ENCODE measurements at places on chromosomes 6 and 20.

GRCh38 chr6:134956032-134956431 is 6.1 kb upstream of the ALDH8A1 start:
- no peak for DNase-seq

GRCh38 chr6:71168233-71168765 is 120.3 kb upstream of the OGFRL1 start:
- no peak for DNase-seq

- DNase-seq, result no peak
These were observed 1.8 kb upstream of the RBM39 start for GRCh38 chr20:35743693-35744491.

GRCh38 chr6:93684339-93684738 is 265.0 kb upstream of the EPHA7 start:
- no peak for DNase-seq

DNA sequence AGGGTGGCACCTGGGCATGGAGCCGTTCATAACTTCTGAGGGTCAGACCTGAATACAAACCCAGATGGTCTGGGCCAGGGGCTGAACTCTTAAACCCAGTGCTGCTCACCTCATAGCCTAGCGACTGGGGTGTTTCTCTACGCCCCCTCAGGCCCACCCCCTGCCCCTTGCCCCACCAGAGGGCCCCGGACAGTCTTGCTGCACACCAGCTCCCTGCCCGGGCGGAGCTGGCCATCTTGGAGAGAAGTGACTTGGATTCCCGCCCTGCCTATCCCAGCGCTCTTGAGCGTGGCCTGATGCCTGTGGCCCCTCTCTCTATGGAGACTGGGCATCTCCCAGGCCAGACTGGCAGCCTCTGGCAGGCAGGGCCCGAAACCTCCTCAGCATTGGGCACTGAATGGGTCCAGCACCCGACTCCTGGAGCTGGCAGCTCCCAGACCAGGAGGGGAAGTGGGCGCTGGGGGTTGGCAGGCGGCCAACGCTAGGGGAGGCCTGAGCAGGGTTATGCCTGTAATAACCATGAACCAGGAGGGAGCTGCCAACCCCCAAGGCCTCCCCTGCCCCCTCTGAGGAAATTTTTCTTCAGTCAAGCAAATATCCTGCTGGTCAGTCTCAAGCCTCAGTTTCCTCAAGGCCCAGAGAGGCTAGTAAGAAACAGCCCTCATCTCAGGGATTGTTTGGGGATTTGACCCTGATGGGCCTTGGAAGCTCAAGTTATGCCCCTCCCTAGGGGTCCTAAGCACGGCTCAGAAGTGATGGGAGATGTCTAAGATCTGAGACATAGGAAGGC is 169.5 kb downstream of the VEGFA start:
- DNase-seq, result no peak

DNA sequence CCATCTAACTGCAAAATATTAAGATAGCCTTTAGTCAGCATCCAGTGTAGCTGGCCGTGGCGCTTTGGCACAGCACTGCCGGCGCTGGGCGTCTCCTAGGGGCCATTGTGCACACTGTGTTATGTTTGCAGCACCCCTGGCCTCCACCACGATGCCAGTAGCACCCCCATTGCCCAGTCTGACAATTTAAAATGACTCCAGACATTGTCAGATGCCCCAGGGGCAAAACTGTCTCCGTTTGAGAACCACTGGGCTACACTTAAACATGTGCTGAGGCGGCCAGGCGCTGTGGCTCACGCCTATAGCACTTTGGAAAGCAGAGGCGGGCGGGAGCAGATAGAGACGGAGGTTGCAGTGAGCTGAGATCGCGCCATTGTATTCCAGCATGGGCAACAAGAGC is 6.0 kb upstream of the MTG2 start:
- no peak for DNase-seq

- no peak for DNase-seq
These were observed 180.9 kb upstream of the SPTLC3 start for GRCh38 chr20:12827816-12828385.

GRCh38 chr6:26339612-26340011 is 25.4 kb upstream of the BTN3A2 start:
- no peak for DNase-seq

- DNase-seq, result no peak
These were observed 63.5 kb downstream of the MAN1A1 start for GRCh38 chr6:119285908-119286625.

- no peak for DNase-seq
These were observed 41.2 kb upstream of the CHRNA4 start for GRCh38 chr20:63402181-63402859.

GRCh38 chr20:33275871-33276270 is 7.1 kb upstream of the BPIFB1 start:
- no peak for DNase-seq

DNA sequence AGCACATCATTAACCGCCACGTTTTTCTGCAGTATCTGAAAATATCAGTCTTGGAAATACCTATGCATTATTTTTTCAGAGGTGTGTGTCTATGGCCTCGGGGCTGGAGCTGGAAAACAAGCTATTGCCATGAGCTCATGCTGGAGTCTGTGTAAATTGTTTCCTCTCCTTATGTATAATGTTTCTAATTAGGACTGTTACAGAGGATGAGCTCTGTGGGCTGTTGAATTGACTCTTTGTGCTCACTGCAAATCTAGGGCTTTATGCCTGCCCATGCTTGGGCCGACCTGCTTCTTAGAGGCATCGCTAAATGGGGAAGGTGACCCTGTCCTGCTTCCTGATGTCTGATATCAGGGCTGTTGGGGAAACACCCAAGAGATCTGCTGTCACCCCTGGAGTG is 80.8 kb upstream of the SLC22A16 start:
- no peak for DNase-seq

DNA sequence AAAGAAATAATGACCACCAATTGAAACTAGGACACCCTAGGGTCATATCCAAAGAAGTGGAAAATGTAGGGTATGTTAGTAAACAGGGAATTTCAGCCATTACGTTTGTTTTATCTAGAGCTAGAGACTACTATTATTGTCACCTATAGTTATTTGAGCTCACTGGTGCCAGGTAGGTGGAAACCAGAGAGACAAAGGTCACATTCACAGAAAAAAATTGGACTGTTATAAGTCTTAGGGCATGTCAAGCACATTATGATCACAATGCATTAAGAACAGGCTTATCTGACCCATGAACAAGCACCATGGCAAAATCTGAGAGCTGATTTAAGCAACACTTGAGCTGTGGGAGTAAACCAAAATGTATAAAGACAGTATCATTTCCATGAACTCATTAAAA is 530.1 kb upstream of the CITED2 start:
- DNase-seq, result no peak

- no peak for DNase-seq
These were observed 501.6 kb upstream of the MAP3K7 start for GRCh38 chr6:91088515-91088914.

DNA sequence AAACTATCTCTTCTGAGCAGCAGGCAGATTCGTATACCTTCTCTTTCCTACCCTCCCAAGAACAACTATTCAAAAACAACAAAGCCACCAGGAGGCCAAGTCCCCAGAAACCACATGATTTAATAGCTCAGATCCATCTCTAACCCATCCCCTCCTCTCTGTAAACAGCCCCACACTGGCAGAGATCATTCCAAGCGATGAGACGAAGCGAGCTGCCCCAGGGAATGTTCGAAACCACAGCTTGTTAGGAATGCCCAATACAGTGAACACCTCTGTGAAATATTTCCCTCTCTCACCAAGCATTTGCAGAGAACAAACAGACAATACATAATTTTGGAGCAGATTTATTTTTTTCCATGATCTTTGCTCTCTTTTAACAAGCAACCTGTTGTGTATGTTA is 231.8 kb downstream of the SOD2 start:
- no peak for DNase-seq

DNA sequence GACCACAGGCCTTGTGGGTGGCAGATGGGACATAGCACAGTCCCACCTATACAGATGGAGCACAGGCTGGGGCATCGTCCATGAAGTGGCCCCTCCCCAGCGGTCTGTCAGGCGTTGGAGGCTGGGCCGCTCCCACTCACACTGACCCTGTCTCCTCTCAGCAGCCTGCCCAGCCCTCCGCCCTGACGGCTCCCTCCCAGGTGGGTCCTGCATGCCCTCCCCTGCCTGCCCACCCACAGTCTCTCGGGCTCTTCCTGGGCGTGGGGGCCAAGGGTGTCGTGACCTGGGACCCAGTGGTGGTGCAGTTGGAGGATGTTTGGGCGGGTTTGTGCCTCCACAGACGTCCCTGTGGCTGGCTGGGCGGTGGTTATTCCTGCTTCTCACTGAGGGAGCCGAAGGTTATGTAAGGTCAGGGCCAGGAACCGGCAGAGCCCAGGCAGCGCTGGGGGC is 22.3 kb downstream of the COL20A1 start:
- no peak for DNase-seq

GRCh38 chr6:100946021-100946540 is 65.0 kb upstream of the ASCC3 start:
- DNase-seq, result no peak

All from keratinocyte (primary cell).